NAMALWA (cell line): ENCODE measurements at places on chromosomes 2 and 18.

GRCh38 chr2:20524412-20525040 is 77.7 kb downstream of the RHOB start:
- DNase-seq, result peak; percentile 33

DNA sequence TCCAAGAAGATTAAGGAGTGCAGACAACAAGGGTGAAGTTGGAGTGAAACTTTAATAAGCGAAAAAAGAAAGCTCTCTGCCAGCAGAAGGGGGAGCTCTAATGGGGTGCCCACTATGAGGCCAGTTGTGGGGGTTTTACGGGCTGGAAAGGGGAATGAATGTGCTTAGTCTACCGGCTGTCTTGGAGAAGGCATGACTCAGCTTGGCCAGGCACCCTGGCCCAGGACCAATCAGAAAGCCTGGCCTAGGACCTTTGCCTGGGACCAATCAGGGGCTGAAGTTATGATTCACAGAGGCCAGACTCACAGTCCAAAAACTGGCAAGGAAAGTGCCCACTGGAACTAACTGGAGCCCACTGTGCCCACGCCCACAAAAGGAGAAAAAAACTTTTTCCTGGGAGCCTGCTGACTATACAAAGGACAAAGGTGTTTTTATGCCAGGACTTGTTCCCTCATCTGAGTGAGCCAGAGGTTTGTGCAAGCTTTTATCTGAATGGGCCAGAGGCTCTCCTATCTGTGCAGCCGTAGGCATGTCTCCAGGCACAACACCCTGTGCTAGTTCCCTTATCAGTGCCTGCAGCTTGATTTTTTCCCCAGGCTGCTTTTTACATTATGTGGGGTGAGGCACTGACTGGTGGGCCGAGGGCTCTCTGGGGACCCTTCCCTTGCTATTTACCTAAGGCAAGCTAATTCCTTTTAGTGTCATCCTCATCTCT is 18.6 kb downstream of the CMPK2 start:
- DNase-seq, result no peak

DNA sequence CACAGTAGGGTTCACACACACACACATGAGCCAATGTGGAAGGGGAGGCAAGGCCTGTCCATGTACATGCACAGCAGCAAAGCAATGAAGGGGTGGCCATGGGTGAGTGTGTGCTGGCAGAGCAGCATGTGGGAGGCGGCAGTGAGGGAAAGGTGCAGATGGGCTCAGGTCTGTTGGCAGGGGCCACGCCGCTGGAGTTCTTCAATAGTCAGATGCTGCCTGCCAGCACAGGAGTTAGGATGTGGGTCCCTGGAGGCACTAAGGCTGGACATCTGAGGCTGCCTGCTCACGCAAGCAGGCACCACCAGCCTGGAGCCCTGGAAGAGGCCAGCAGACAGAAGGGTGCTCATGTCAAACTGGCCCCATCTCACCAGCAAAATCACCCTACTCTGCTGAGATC is 1304.9 kb downstream of the DSC3 start:
- no peak for DNase-seq

DNA sequence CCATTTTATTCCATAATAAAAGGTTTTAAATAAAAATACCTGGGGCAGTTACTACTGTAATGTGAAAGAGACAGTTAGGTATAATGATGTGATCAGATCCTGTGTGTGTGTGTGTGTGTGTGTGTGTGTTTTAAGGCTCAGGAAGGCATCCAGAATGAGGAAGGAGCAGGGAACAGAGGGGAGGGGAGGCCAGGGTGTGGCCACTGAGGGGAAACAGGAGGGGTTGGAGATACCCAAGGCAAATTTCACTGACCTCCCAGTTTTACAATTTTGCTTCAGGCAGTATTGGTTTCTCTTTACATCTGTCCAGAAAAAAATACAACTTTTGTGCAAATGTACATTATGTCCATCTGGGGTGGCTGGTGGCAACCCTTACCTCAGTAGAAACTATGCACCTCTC is 163.5 kb upstream of the FBXO11 start:
- DNase-seq, result no peak

- no peak for DNase-seq
Observed at GRCh38 chr2:232541195-232541960, 1.9 kb downstream of the CHRNG start.

DNA sequence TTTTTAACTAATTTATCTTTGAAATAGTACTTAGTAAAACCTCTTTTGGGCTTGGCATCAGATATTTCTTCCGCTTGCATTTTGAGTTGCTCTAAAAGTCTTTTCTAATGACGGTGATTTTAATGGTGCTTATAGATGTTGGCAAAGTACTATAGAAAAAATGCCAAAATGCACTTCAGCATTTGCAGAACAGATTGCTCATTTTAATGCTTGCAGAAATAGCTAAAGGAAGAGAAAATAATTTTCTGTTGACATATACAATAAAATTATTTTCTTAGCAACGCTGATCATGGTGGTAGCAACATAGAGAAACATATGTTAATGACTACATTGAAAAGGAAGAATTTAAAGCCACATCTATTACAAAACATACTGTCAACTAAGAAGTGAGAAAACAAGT is 170.7 kb downstream of the STK39 start:
- no peak for DNase-seq

- no peak for DNase-seq
Observed at GRCh38 chr2:192313773-192314172, 119.0 kb upstream of the TMEFF2 start.

DNA sequence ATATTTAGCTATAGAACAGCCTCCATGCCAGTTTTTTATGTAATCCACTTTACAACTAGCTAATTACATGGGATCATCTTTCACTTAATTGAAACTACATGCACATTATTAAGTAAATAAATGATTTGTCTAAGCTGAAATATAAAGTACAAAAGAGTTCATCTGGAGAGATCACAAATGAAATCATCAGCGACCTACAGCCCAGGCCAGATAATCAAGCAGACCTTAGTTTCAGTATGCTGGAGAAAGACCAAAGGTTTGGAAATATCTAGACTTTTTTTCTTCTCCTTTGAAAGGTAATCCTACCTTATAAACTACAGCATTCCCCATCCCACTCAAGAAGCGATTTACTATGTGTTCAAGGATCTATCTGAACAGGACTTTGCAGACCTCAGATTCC is 26.5 kb downstream of the FIGN start:
- no peak for DNase-seq

GRCh38 chr2:64675860-64676259 is 22.1 kb upstream of the SERTAD2 start:
- no peak for DNase-seq

DNA sequence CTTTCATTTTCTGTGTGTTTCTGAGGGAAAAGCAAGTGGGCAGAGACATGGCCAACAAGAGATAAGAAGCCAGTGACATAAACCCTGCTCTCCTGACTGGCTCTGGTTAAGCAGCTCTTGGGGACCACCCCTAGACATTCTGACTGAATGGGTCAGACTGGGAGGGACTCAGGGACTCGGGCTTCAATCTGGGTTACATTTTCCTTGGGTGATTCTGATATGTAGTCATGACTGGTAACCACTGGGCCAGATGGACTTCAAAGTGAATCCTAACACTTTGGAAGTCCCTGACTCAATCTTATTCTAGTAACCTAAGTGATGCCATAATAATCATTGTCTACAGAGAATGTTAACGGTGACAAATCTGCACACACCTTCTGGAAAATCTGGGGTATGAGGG is 397.8 kb downstream of the NBAS start:
- DNase-seq, result no peak

DNA sequence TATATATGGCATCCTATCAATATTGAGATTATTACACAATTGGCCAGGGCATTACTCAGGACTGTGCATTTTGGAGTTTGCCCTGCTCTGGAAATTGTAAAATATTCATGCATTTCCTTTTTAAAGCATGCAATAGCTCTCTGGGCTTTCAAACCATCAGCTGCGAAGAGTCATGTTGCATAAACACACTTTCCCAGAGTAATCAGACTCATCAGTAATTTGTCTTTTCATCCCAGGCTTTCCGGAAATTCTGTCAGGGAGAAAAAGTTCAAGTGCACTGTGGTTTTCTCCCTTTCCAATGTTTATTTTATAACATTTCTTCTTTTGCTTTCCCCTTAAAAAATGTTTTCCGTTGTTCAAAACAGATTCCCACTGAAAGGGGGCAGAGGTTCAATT is 38.9 kb upstream of the FHL2 start:
- no peak for DNase-seq

DNA sequence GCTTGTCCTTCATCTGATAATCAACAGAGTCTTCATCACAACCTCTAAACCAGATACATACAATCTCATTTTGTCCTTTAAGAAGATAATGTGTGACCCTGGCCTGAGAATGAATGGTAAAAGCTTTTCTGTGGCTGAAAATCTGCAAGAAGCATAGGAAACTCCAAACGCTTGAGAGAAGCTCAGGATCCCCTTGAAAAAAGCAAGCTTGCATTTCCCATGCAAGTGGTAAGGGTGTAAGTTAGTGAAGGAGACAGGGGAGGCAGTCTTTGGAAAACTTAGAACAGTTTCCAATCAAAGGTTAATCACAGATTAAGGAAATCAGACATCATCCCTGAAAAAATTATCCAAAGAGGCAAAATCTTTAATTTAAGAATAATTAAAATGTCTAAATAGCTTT is 413.6 kb upstream of the SALL3 start:
- DNase-seq, result no peak

- no peak for DNase-seq
Observed at GRCh38 chr18:48354746-48355260, 54.4 kb downstream of the ZBTB7C start.

DNA sequence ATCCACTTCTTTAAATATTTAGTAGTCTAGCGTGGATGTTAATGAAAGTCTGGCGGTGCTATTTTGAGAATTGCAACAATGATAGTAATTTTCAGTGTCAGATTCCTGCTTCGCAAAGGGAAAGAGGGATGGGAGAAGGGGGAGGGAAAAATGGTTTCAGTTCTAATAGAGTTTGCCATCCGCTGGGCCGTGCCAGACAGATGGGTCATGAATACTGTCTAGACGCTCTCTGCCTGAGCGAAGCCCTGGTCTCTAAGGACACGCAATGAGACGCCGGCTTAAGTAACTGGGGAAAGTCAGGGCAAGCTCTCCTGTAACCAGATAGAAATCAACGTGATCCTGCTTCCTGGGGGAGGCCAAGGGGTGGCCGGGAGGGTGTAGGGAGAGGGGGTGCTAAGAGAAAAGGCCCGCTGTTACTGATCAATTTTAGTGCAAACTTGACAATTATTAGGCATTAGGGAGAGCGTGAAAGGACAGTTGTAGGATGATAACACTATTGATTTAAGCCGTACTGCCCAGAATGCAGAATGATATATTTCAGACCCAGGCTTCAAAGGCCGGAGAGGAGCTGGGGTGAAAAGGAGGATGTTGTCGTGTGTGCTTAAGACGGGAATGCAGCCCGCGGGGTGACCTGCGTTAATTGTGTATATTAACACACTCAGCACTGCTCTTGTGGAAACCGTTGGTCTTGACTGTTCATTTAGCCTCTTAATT is 229.2 kb downstream of the LDLRAD4 start:
- DNase-seq, result no peak

GRCh38 chr2:45605116-45605515 is 6.0 kb downstream of the SRBD1 start:
- DNase-seq, result no peak

- peak; percentile 68 for DNase-seq
Observed at GRCh38 chr2:133780099-133780996, 212.1 kb upstream of the NCKAP5 start.

DNA sequence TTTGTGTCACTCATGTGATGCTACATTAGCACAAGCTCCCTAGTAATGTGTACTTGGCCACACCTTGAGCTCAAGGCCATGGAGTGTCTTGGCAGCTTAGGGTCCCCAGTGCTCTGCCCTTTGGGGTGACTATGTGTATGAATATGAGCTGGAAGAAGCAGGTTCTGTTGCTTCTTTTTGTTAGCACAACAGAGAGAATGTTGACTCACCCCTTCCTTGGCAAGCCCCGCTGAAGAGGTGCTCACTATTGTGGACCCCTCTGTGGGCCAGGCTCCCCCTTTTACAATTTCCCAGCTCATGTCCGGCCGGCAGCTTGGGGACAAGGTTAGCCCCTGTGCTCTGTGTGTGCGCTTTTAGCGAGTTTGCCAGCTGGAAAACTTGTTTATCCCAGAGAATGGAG is 48.1 kb downstream of the DGKD start:
- no peak for DNase-seq

DNA sequence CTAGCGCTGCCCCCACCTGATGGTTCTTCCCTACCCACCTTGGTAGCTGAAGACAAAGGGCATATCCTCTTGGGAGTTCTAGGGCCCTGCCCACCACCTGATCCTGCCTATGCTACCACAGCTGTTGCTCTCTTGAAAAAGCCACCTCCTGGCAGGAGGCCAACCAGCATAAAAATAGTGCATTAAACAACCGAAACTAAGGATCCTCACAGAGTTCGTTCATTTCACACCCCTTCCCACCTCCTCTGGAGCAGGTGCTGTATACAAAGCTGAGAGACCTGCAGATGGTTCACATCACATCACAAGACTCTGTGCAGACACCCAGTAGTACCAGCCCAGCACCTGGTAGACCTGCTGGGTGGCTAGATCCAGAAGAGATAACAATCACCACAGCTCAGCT is 1348.0 kb upstream of the TMEFF2 start:
- peak; percentile 23 for DNase-seq

DNA sequence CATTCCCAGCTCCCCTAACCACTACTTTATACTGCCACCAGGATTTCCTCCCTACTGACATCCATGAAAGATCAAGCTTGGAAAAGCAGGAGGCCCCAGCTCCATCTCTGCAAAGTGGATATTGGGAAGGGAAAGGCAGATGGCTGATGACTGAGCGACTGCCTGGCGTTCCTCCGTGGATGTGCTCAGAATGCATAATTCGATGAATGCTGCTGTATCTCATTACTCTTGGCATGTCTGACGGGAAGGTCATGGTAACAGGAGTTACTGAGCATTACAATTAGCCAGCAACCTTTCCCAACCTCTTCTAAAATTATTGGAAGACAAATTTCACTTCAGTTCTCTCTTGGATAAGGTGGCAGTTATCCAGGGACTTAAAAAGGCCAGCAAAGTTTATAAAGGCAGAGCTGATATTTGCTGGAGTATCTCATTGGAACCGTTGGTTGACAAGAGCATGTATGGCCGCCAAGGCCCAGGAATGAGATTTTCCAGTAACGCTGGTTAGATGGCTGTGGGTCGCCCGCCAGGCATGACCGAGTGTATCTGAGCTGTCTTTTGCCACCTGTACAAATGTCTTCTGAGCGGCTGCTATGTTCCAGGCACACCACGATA is 34.5 kb downstream of the KCNE4 start:
- no peak for DNase-seq
